Kidney epithelial cell (primary cell): ENCODE measurements at places on chromosomes 3 and 15. TPM values are rescaled to one million over a fixed set of nuclear protein-coding genes. Genes with fewer than 3 reads are reported as not detected.

NR2E3 gene
- not detected in 2 replicates for total RNA-seq

HEG1 gene
- 16.8 and 17.4 TPM in 2 replicates for total RNA-seq

GOLGA8T gene
- 0.27 TPM in 1 of 2 replicates, not detected in the other for total RNA-seq

DNA sequence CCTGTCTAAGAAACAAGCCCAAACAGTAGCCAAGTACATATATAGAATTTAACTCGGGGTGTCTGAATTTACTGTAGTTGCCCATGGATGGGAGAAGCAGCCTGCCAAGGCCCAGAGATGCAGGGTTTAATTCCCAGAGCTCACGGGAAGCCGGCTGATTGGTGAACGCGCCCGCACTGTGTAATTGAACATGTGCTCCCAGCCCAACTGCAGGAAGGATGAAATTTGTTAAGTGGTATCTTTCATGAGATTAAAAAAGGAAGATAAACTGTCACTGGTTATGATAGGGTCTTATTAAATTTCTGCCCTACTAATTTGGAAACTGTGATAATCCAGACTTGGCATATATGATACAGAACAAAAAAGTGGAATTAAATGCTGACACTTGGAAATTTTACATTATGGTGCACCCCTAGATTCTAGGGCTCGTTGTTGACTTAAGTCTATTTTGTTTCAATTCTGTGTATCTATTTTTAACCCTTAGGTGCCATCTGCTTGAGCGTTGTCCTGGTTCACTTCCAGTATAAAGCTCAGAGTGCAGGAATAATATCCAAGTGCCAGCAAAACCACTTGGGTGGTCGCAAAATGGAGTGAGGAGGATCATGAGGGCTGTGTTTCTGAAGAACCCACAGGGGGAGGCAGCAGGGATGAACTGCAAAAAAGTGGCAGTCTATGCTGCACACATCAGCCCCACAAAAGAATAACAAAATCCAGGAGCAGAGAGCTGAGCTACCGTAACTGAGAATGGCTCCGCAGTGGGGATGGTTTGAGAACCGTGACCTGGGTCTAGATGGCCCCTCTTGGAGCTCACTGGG is 13.8 kb upstream of the TMC3 start:
- no peak for DNase-seq

DNA sequence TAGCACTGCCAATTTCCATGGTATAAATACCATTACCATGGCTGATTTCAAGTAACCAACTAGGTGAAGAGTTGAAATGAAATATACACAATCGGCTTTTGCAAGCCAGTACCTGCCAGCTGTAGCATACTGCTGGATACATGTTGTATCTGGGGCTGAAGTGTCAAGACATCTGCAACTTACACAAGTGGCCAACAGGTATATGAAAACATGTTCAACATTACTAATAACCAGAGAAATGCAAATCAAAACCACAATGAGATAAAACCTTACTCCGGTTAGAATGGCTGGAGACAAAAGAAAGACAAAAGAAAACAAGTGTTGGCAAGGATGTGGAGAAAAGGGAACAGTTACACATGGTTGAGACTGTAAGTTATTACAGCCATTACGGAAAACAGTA is 11.6 kb downstream of the ATOSA start:
- DNase-seq = no peak

- no peak for DNase-seq
These were observed 269.0 kb downstream of the NSUN3 start for GRCh38 chr3:94331831-94332230.

DNA sequence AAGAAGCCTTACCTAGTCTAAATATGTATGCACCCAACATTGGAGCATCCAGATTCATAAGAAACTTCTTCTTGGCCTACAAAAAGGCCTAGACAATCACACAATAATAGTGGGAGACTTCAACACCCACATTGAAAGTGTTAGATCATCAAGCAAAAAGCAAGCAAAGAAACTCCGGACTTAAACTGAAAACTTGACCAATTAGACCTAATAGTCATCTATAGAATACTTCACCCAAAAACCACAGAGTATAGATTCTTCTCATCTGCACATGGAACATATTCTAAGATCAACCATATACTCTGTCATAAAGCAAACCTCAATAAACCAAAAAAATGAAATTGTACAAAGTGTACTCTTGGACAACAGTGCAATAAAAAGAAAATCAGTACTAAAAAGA is 22.3 kb upstream of the OR5K4 start:
- no peak for DNase-seq

DNA sequence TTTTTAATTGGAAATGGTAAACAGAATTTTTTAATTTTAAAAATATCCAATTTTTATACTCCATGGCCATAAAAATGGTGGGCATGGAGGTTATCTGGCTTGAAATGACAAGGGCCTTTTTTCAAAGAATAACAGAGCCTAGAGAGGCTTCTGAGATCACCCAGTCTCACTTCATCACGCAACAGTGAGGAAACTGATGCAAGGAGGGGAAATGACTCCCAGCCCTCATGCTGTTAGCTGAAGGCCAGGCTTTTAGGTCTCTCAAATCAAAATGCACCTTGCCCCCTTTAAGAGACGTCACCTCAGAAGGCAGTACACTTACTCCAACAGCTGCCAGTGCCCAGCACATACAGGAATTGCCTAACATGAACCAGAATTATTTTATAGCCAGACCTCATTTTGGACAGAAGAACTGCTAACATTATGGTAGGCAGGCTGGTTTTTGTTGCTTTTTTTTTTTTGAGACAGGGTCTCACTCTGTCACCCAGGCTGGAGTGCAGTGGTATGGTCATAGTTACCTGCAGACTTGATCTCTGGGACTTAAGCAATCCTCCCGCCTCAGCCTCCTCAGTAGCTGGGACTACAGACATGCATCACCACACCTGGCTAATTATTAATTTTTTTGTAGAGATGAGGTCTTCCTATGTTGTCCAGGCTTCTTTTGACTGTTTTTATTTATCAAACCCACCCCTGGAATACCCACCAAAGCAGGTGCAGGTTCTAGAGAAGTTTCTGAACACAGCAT is 9.1 kb downstream of the RAB43 start:
- DNase-seq = peak; percentile 19

- no peak for DNase-seq
These were observed 169.2 kb downstream of the TP63 start for GRCh38 chr3:189800436-189800835.
